H1 (cell line): ENCODE measurements at places on chromosomes 13 and 19.

DNA sequence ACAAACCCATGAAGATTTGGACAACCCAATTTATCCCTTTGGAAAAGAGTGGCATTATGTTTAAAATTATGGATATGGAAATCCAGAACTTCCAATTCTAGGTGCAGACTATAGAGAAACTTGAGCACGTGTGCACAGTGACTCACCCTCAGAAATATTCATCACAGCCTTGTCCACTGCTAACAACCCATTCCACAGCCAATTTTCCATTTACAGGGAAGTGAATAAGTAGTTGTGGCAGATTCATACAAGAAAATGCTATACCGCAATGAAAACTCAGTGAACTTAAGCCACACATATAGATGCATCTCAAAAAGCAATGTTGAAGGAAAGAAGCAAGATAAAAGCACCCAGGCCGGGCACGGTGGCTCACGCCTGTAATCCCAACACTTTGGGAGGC is 133.3 kb downstream of the USP12 start:
- DNase-seq = no peak

GRCh38 chr19:7605490-7606222 is 10.0 kb downstream of the CAMSAP3 start:
- peak; percentile 65 for DNase-seq

- DNase-seq = no peak
These were observed 232.6 kb downstream of the UQCRFS1 start for GRCh38 chr19:28980236-28980868.

DNA sequence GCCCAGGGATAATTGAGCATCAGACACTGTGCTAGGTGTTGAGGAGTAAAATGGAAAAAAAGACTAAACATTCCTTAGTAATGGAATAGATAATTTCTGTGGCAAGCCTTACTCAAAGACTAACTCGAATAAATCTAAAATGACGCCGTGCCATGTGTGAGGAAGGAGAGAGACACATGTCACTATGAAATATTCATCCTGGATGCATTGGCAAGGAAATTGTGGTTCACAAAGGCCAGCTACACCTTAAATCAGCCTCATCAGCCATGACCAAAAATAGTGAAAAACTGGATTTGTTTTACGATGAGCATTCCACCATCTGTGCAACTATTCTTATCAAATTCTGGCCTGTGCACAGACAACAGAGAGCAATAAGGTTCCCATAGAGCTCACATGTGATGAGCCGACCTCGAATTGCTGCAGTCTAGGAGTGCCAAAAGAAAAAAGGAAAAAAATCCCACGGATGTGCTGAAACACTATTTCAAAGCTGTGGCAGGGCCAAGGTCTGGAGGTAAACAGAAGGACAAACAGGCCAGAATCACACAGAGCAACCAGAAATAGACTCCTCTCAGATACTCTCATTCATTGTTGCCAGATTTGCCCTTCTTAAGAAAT is 505.7 kb downstream of the EFNB2 start:
- no peak for DNase-seq

GRCh38 chr19:35430409-35431144 is 17.5 kb upstream of the FFAR2 start:
- no peak for DNase-seq

DNA sequence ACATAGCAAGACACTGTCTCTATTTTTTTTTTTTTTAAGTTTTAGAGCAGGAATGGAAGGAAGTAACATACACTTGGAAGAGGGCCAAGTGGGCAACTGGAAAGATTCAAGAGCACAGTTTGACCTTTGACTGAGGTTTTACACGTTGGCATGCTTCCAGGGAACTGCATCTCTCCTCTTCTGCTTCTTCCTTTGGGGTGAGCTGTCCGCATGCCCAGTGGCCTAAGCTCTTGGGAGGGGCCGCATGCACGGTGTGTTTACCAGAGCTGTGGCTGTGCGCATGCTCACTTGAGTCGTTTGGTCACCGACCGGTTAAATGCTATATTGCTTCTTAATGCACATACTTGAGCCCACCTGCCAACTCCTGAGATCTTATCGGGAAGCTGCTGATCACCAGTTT is 727.7 kb downstream of the UQCRFS1 start:
- no peak for DNase-seq

GRCh38 chr13:38090913-38091312 is 221.3 kb upstream of the TRPC4 start:
- DNase-seq = no peak

DNA sequence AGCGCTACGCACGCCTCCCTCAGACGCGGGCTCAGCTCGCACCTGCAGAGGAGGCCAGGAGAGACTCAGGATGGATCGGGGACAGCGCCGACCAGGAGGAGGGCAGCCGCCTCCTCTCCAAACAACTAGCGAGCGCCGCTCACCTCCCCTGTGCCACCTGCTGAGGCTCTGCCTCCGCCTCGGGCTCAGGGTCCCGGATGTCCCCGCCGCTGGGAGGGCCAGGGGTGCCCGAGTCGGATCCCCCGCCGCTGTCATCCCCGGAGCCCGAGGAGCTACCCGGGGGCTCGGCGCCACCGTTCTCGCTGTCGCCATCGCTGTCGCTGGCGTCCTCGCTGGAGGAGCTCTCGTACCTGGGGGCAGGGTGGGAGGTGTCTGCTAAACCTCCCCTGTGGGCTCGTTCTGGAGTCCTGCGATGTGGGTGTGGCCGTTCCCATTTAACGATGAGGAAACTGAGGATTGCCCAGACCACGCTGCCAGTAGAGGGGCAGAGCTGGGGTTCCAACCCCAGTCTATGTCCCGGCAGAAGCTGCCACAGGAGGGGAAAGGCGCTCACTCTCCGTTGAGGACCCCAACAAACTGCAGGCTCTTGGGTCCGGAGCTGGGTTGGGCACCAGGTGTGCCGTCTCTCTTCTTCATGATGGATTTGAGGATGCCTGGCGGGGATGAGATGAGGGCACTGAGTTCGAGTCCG is 9.2 kb downstream of the KANK3 start:
- DNase-seq = no peak

- DNase-seq = no peak
These were observed 171.4 kb downstream of the OXGR1 start for GRCh38 chr13:96822895-96823294.

- DNase-seq = no peak
These were observed 75.0 kb upstream of the OXGR1 start for GRCh38 chr13:97069050-97069815.

DNA sequence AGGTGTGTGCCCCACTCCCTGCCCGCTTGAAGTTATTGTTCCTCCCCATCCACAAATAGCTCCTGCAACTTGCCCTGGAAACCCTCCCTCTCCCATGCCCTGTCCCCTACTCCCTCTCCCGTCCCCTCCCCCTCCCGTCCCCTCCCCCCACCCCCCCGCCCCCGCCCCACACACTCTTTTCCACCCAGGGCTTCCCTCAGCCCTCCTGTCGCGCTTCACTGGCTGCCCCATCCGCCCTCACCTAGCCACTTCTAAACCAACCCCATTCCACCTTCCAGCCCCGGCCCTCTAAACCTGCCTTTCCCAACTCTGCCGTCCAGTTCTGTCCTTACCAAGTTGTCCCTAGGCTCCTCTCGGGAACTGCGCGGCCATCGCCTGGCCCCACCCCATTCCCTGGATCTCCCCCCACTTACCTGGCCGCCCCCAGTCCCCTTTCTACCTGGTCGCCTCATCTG is 993 bp downstream of the RGL3 start:
- DNase-seq = no peak

DNA sequence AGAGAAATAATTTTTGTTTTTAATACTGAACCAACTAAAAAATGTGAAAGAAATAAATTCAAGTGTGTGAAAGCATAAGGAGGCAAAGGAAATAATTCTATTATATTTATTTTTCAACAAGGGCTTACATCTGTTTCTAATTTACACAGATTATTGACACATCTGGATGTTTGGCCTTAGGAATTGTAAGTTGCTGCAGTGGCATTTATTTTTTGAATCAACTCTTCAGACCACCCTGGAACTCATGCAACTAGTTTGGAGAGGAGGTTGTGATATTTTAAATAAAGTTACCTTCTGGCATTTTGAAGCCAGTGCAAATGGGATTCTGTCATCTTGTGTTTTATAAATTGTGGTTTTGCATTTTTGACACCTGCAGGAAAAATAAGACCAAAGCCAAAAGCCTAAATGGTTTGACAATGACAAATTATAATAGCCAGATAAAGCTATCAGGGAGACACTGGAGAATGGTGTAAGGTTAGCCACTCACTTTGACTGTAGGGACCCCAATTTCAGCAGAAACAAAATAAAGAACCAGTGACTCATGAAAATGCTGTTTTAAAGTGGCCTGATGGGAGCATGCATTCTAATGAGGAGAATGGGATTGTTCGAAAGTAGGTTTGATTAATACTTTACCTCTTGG is 192.9 kb downstream of the KLF5 start:
- DNase-seq = no peak

DNA sequence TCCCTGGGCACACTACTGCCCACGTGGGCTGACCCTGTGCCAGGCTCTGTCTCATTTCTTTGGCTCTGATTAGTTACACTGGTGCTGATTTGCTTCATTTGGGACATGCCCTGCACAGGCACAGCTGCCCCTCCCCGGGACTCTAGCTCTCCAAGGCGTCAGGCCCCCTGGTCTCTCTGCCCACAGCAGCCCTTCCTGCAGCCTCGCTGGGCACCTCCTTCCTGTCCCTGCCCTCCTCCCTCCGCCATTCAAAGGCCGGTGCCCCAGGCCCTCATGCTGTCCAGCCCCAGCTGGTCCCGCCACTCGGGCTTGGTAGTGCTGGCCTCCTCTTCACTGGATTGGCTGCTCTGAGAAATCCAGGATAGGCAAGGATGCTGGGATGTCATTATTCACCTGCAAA is 73.1 kb downstream of the ERICH6B start:
- no peak for DNase-seq

DNA sequence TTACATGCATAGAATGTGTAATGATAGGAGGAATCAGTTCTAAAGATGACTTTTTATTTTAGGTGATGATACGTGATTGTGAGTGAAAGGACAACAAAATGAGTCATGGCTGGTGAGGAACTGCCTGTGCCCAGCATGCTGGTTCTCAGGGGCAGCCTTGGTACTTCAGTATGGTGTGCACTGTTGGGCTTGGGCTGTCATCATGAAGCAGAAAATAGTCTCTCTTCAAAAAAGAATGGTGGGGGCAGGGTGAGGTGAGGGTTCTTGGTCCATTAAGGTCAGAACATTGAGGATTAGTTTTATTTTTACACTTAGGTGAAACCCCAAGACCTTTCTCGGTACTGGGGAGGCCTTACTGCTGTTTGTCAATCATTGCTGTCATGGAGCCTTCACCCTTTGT is 309.5 kb downstream of the MTUS2 start:
- DNase-seq = no peak

DNA sequence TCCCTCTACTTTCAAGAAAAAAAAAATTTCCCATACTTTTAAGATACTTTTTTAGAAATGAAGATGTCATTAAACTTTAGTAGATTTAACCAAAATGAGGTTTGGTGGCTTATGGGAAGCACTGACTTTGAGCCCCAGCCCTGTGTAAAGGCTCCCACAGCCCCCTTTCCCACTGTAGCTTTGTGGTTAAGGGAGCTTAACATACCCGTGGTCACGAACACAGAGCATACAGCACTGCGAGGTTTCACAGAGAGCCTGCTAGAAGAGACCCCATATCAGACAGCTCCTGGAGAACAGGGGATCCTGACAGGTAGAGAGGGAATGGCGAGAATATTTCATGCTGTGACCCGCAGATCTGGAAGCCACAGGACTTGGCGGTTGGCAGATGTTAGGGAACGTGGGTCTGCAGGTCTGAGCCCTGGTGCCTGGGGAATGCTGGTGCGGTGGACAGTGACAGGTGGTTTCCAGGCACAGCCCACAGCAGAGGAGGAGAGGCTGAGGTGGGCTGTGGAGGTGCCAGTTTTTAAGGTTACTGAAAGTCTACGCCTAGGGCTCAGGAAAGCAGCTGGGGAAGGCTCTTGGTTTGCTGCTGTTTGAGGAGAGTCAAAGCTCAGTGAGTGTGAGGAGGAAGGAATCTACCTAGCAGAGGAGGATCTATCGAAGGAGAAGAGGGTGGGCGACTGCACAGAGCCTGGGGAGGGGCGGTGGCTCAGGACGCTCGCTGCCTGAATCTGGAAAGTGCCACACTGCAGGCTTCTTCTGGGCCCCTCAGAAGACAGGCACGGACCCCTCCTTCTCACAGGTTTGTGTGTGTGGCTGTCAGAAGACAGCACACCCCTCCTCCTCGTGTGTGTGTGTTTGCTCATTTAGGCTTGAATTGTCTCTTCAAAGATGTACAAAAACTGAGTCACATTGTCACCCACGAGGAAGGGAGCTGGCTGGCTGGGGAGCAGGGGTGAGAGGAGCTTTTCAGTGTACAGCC is 49.9 kb downstream of the SLC7A9 start:
- DNase-seq = no peak

GRCh38 chr19:49512970-49513745 is 697 bp downstream of the FCGRT start:
- DNase-seq = peak; percentile 81
